ENCODE measurements at places on chromosomes 3 and 15.

DNA sequence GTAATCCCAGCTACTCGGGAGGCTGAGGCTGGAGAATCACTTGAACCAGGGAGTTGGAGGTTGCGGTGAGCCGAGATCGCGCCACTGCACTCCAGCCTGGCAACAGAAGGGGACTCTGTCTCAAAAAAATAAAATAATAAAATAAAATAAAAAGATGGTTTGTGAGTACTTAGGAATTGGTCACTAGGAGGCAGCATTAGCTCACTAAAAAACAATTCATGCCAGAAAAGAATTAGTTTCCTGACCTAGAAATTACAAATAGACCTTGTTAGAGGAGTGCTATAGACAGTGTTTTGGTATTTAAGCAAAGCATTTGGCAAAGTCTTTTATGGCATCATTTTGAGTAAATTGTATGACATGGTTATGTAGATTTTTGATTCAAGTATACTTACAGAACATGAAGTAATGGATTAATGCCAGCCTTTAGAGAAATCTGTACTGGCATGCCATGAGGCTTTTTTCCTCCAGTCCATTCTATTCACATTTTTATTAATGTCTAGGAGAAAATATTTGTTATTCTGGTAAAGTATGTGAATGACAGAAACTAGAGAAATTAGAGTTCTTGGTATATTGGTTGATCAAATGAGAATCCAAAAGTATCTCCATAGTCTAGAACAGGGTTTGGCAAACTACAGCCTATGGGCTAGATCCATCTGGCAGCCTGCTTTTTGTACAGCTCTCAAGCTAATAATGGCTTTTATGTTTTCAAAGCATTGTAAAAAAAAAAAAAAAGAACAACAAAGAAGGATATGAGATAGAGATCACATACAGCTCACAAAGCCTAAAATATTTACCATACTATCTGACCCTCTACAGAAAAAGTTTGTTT, 81.6 kb downstream of the LRRC49 start:
- DNase-seq = peak; percentile 8

DNA sequence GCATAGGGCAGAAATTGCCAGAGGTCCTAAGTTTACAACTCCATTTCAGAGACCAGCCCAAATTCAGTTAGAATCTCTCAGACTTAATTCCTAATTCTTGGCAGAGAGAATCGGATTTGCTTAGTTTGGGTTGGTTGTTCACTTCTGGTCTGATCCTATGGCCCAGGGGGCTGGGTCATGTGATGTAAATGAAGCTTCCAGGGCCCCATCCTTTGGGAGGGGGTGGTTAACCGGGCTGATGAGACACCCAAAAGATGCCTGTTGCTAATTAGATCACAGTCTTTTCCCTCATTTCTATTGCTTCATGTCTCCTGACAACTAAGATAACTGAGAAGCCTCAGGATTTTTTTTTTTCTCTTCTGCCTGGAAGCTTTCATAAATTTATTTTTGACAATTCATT, 11.1 kb upstream of the ZNF620 start:
- DNase-seq = no peak

DNA sequence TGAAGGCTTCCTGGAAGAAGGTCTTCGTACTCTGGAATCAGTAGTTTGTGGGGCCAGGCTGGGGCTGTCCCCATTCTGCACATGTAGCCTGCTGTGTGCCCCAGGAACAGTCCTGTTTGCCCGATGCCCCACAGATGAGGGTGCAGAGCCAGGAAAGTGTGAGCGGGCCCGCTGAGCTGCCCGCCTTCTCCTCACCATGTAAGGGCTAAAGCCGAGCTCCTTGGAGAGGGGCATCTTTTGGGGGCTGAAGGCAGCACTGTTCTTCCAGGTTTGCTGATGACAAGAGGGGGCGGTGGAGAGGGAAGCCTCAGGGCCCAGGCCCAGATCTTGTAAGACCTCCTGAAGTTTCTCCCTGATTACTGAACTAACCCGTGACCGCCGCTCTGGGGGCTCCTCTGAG, 73.2 kb upstream of the GSK3B start:
- DNase-seq = no peak

GRCh38 chr15:92078270-92078669, 224.8 kb downstream of the SLCO3A1 start:
- DNase-seq = no peak

- DNase-seq = peak; percentile 57
These were observed at the start of gene MCF2L2 for GRCh38 chr3:183428447-183429211. TSS of gene MCF2L2 (minus strand) at chr3:183428619. CDS start at chr3:183427977, 642 bp downstream.

DNA sequence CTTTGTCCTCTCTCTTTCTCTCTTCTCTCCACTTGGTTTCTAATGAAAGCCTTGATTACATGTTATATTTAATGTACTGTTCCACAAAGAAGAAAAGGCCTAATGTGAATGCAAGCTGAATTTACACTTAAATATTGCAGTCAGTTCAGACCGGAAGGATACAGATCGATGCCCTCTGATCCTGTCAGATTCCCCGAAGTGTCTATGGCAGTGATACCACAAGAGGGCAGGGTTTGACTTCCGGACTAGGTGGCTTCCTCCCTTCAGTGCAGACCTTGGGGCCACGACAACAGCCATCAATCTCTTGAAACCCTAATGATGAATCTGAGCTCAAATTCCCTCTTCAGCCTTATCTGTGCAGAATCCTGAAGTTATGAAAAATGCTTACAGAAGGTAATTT, 29.5 kb downstream of the AGTR1 start:
- DNase-seq = peak; percentile 61

DNA sequence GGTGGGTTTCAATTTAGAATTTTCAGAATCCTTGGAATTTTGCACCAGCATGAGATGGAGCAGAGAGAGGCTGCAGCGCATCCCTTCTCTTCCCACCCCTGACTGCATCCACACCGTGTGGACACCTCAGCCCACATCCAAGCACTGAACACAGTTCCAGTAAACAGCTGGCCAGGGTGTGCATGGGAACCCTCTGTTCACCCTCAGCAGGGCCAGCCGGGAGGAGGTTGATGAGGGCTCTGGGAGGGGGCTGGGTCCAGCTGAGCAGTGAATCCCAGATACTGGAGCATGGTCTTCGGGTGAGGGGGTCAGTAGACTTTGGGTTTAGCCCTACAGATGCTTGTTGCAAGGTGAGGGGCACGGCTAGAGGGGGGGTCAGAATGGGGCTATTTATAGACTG, 85.8 kb downstream of the RPLP1 start:
- no peak for DNase-seq

GRCh38 chr3:117633207-117633606, 923.6 kb downstream of the TUSC7 start:
- no peak for DNase-seq

GRCh38 chr3:111851511-111851954, 7.5 kb upstream of the PHLDB2 start:
- DNase-seq = no peak

GRCh38 chr3:156600834-156601233, 45.9 kb upstream of the SSR3 start:
- DNase-seq = no peak

DNA sequence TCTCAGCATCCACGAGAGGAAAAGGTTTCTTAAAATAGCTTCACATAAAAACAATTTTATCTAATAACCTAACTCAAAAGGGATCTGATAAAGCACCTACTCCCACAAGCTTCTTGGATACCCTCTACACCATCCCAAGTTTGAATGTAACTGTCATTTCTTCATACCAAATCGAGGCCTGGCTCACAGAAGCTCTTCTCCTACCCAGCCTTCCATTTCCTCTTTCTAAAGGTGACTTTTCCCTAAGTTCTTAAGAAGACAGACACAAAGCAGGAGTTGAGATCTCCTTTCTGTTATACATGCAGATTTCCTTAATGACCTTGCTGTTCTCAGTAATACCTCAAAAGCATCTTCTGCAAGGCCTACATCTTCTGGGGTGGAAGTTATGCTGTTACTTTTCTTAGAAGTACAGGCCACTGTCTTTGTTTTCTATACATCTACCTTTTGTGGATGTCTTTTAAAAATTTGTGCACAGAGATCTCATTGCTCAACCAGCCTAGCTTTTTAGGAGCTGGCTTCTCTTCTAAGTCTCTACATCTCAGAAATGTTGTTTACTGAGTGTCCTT, 3.4 kb upstream of the LRRIQ4 start:
- DNase-seq = no peak

- DNase-seq = no peak
These were observed 39.6 kb downstream of the LEKR1 start for GRCh38 chr3:156865732-156866131.

DNA sequence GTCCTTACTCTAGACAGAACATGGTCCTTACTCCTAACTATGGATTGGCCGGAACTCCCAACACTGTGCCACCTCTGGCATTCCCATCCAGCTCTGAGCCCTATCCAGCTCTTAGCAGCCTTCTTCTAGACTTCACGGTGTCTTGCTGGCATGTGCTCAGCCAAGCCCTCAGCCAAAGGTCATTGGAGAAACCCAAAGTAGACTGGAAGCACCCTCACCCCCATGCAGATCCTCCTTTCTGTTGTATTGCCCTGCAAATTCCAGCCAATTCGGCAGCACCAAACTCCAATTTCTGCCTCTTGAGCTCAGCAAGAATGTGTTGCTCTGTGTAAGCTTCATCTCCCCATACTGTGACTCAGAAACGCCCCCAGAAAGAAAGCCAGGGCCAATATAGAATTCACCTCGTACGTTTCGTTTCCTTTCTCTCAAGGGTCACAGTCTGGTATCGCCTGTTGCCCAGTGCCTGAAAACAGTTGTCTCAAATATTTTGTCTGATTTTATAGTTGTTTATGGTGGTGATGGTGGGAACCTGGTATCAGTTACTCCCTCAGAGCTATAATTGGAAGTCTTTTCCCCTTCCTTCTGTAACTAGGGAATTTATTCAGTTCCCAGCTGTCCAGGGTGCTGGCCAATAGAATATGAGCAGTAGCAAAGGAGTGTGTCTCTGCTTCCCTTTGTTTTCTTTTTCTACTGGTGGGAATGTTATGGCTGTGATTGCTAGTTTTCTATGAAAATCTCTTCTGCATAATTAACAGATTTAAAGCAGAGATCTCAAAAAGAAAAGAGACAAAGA, 28.4 kb upstream of the EPHB3 start:
- no peak for DNase-seq

DNA sequence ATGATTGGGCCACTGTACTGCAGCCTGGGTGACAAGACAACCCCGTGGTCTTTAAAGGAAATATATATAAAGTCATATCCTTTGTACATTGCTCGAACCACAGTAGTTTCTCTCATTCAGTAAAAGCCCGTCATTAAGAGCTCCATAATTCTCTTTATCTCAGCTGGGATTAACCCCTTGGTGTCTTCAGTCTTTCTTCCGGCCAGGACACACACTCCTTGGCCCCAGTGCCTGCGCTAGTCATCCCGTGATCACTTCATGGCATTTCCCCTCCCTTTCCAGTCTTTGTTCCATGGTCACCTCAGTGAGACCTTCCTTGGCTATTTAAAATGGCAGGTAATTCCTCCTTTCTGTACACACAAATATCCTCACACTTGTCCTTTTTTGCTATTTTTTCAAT, 3.3 kb downstream of the RPL35A start:
- no peak for DNase-seq

DNA sequence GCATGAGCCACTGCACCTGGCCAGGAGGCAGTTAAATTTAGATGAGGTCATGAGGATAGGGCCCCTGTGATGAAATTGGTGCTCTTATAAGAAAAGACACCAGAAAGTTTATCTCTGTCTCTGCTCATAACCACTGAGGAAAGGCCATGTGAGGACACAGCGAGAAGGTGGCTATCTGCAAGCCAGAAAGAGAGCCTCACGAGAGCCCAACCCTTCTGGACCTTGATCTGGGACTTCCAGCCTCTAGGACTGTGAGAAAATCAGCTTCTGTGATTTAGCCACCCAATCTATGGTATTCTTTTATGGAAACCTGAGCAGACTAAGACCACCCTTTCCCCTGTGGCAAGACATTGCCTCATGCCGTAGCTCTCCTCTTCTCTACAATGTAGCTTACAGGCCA, 337.6 kb downstream of the THSD4 start:
- no peak for DNase-seq

- no peak for DNase-seq
These were observed 245.1 kb upstream of the LRTM1 start for GRCh38 chr3:55172913-55173312.

- no peak for DNase-seq
These were observed 45.3 kb upstream of the RNU6-1 start for GRCh38 chr15:67885175-67885523.

DNA sequence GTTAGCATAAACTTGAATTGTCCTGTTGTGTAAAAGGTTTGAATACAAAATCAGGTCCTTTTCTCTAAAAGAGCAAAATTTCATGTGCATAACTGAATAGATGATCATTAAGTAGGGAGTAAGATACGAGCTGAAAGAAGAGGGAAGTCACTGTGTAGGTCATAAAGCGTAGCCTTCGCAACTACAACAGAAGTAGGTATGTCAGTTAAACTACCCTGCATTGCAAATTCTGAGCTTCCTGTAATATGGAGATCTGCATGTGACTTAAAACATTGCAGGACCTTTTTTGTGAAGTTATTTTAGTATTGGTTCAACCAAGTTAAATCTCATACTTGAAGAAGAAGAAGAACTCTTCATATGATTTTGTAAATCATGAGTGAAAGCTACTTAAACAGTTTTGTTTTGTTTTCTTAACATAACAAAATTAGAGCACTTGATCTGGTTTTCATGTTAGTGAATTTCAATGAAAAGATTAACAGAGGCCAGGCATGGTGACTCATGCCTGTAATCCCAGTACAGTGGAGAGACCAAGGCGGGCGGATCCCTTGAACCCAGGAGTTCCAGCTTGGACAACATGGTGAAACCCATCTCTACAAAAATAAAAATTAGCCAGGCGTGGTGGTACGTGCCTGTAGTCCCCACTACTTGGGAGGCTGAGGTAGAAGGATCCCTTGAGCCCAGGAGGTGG, 26.4 kb downstream of the ARMC8 start:
- no peak for DNase-seq

- DNase-seq = no peak
These were observed 225.6 kb downstream of the MINAR1 start for GRCh38 chr15:79657722-79658121.

- no peak for DNase-seq
These were observed 32.1 kb upstream of the BCL2L10 start for GRCh38 chr15:52144656-52145178.

DNA sequence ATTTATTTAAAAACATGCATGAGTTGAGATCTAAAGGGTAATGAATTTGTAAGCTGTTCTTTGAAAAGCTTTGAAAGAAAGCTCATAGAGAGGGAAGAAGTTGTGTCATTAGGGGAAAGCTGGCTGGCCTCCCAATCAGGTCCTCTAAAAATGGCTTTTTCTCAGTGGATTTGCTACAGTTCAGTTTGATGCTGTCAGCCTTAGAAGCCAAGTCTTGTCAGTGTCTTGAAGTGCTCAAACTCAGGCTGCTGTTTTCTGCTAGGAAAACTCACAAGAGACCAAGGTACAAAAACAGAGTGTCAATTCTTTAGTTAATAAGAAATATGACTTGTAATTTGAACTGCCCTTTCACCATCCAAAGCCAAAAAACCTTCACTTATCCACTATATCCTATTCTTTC, 243.8 kb downstream of the OTOL1 start:
- no peak for DNase-seq

All from HEK293T (cell line).